ENCODE measurements at places on chromosomes 13 and 19.

DNA sequence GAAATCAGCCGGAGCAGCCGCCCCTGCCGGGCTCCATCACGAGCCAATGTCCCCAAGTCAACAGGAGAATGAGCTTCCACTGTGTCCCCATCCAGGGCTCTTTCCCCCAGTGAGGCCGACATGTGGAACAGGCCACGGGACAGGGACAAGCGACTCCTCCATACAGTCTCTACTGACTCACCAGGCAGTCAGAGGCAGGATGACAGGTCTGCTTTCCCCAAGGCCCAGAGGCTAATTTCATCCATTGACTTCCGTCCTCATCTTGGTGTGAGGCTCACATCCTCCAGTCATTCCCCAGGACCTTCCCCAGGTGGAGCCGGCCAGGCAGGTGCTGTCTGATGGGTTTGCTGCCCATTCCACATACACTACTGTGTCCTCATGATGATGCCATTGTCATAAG is 3.5 kb downstream of the CEACAM6 start:
- no peak for DNase-seq

DNA sequence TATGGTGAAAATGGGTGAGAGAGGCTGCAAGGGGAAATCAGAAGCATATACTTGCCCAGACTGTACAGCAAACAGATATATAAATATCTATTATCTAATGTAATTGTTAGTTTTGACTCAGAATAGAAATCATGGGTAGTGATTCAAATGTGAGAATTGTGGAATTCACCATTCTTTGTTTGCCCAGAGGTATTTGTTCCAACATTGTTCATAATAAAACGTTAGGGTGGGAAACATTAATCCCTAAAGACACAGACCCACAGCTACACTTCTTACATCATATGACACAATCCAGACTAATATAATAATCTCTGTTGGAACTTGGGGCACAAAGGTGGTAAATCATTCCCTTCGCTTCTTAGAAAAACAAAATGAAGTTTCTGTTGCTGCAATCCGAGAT is 646.5 kb upstream of the SLITRK6 start:
- no peak for DNase-seq

DNA sequence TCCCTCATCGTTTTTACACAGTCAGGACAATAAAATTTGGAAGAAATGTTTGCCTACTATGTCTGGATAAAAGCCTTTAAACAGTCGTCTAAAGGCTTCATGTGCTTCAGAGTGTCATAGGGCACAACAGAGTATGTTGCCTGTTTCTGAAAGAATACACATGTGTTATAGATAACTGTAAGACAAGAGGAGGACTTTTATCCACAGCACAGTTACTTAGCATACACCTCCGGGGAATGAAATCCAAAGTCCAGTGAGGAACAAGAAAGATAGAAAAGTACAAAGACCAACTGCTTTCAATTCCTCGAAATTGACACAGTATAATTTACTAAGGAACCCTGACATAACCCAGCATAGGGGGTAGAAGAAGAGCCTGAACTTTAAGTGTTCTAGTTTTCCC is 835.6 kb downstream of the PCDH17 start:
- no peak for DNase-seq

GRCh38 chr13:45205124-45205523 is 4.3 kb upstream of the KCTD4 start:
- no peak for DNase-seq

DNA sequence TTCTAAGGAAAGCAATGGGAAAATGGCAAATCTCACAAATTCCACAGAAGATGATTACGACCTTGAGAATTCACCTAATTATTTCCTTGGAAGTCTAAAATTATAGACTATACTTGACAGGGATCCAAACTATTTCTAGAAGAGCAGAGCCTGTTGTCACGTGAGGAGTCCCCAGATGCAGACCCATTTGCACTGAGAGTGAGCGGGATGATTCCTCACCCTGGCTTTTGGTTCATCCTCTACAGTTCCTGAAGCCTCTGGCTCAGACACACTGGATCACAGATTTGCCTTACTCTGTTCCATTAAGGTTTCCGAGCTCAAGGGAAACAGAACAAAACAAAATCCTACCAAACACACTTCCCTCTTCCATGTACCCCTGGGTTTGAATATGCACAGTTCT is 23.0 kb upstream of the CYSLTR2 start:
- DNase-seq: no peak

Data from Karpas-422 (cell line).